ENCODE measurements at places on chromosomes 12 and 14. TPM values are rescaled to one million over a fixed set of nuclear protein-coding genes. Genes with fewer than 3 reads are reported as not detected.
A peak's percentile ranks its signal among the peaks of the same experiment; 100 is the strongest.

PTGER2 gene
- 1.3 TPM for total RNA-seq

YARS2 gene
- total RNA-seq = 67.1 TPM

NANOG gene
- 134 TPM for total RNA-seq

GRCh38 chr12:124284368-124284767 lies 10.5 kb upstream of the RFLNA start:
- DNase-seq = no peak

DNA sequence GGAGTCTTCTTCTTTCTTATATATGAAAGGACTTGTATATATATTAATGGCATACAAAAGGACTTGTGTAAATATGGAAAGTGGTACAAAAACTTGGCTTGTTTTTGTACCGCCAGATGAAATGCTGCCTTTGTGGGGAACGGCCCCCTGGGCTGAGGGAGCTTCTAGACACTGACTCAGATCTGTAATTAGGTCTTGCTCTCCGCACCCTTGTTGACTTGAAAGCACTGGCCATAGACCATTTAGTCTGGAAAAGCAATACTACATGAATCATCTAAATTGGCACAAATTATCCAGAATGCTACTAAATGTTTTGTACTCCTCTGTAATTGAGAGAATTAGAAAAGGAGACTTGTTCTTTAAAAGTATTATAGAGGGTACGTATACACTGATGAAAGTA lies 399.9 kb upstream of the RGS6 start:
- no peak for DNase-seq

GRCh38 chr12:64103825-64104740 lies 118.0 kb downstream of the KICS2 start:
- no peak for DNase-seq

DNA sequence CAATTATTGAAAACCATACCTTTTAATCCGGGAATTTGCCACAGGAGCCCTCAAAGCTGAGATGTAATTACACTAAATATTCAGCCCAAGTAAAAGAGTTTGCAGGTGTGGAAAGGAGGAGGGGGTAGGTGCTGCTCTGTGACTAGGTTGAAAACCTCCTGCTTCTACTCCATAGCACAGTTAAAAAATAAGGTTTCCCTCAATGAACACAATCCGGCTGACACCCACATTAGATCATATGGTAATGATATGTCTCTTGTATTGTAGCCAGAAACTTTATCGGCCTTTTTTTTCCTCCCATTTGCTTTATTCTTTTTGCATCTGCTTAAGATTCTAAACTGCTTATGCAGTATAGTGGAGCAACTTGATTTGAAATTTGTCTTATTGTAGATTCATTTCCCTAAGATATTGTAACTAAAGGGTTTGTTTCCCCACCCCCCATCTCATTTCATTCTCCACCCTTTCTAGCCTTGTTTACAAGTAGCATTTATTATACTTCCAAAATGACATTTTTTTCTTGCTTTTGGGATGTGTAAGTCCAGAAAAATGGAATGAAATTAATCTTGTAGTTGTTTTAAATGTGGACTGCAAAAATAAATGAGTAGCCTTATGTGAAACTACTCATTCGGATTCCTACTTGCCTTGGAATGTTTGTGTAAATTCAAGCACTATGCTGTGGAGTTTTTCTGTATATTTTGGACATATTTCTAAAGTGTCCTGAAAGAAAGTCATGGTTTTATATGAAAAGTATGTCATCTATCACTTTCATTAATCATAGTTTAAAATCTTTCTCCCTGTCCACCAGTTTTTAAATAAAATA lies at the start of gene DCN:
Gene DCN (minus strand): TSS at position 182 of the 820 bp plus-strand sequence. CDS start 4,265 bp downstream, outside the sequence.
- no peak for DNase-seq

- DNase-seq = peak; percentile 30
These were observed 473.0 kb downstream of the PCNX1 start for GRCh38 chr14:71380271-71380670.

GRCh38 chr12:123034865-123035264 lies 54.4 kb downstream of the ARL6IP4 start:
- no peak for DNase-seq

DNA sequence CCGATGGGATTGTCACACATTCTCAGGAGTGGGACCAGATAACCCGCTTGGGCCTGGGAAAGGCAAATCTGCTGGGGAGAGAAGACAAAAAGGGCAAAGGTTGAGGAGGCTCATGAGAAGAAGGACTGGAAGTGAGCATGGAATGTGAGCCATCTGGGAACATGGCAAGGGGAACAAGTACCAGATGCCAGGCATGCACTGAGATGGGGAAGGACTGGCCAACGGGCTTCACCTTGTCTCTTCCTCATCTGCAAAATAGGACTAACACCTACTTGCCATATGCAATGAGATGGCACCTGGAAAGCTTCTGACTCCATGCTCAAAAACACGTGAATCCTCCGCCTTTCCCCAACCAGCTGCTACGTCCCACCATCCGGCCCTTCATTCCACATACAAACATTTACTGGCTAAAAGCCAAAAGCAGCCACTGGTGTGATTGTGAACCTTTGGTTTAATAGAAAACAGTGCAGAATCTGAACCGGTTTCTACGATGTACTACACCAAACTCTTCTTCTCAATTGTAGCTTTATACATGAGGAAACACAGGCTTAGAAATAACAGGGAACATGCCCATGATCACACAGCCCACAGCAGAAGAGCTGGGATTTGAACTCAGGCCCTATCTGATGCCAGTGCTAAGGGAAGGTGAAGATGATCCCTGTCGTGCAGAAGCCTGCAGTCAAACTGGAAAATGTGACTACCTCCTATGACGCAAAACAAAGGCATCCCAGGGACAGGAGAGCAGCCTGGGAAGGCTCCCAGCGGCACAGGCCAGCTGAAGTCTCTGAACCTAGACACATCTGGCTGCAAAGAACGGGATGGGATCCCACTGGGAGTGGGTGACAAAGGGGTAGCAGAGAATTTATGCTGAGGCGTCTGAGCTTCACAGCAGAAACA lies 112.1 kb downstream of the TTC7B start:
- DNase-seq = no peak

DNA sequence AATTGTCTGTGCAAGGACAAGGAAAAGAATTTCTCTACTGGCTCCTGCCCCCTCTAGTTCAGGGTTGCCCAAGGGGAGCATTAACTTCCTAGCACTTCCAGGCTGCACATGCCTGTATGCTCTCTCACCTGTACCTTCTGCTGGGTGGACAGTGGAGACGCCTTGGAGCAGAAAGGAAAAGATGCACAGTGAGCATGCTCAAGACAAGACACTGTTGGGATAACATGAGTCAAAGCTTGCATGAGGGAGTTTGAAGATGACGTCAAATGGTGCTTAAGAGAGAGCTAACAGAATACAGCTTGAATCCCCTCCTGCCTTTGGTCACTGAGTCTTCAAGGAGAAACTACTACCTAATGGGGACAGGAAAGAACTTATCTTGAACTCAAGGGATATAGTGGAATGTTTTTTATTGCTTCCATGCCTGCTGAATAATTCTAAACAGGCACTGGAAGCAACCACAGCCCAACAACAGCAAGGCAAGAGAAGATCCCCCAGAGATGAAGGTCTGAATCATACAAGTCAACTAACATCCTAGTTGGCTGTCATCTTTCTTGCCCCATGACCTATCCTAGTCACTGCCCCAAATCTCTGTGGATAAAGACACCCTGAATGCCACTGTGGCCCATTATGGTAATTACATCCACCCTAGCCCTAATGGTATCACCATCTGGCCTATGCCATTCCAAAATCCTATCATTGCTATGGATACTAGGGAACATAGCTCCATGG lies 23.5 kb downstream of the RPS6KA5 start:
- no peak for DNase-seq

DNA sequence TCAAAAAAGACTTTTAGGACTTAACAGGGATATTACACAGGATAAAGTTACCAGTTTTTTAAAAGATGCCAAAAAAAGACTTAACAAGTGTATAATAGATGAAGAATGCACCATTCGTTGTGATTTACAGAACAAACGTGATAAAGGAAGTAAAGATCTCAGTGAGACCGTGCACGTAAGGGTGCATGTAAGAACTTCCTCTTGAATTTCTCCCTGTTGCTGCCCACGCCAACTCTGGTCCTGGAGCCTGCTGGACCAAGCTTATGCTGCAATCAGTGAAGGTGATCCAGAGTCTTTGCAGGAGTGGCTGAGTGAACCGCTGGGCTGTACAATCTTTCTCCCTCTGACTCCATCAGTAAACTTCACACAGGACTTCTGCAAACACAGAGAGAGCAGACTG lies 593.7 kb downstream of the TMEM121 start:
- no peak for DNase-seq

DNA sequence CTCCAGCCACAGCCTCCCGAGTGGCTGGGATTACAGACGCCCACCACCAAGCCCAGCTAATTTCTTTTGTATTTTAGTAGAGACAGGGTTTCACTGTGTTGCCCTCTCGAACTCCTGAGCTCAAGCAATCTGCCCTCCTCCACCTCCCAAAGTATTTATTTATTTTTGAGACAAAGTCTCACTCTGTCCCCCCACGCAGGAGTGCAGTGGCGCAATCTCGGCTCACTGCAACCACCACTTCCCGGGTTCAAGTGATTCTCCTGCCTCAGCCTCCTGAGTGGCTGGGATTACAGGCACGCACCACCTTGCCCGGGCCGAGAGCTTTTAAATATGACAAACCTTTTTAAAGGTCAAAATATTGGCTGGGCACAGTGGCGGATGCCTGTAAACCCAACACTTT lies 14.6 kb downstream of the NUMB start:
- no peak for DNase-seq

DNA sequence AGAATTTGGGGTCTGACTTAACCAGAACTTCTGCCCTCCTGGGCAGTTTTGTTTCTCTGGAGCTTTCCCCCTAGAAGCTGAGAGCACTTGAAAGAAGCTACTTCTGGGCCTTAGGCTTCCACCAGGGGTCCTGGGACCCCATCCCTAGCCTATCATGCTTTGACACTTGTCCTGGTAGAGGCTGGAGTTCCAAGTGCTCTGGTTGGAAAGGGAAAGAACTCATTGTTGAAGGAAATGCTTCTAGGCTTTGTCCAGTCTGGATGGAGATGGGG lies 1.4 kb upstream of the COL2A1 start:
- no peak for DNase-seq

DNA sequence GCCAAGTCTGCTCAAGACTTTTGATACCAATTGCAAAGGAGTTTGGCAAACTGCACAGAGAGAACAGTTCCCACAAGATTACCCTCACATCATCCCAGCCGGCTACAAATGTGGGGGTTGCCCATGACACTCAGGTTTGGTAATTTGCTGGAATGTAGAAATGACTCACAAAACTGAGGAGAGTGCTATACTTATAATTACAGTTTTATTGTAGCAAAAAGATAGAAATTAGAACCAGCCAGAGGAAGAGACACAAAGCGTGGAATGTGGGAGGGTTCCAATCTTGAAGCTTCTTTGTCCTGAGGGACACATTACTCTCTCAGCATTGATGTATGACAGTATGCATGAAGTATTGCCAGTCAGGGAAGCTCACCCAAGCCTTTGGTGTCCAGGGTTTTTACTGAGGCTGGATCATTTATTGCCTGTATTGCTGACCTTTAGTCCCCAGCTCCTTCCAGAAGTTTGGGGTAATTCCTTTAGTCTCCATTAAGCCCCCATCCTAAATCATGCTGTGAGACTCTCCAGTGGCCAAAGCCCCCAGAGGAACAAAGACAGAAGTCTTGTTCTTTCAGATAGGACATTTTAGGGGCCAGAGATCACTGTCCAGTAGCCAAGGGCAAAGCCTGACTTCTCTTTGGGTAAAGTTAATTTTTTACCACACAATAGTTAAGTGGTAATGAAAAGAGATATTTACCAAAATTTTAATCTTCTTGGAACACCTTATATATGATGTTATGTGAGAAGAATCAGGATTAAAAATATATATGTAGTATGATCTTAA lies 9.9 kb downstream of the TBK1 start:
- DNase-seq = no peak

GRCh38 chr14:22388669-22389595 lies 200.1 kb downstream of the DAD1 start:
- DNase-seq = no peak

DNA sequence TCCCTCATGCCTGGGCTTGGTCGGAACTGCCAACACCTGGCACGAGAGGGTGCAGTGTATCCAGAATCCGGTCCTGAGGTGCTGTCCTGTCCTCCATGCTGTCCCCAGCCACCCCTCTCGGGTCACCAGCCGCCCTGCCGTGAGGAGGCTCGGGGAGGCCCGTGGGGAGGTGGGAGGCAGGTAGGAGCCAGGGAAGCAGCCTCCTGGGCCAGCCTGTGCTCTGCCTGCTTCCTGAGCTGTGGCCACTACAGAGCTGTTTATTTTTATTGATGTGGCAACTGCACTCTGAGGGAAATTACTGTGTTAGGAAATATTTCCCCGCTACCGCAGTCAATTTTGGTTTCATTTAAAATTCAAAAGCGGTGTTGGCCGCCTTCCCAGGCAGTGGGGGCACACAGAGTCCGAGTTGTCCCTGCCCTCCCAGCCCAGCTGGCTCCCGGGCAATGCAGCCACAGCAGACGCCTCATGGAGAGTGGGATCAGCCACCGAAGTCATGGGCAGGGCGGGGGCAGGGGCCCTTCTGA lies 18.3 kb downstream of the NOC4L start:
- DNase-seq = no peak

- no peak for DNase-seq
These were observed 11.6 kb downstream of the KRT7 start for GRCh38 chr12:52244615-52244994.

- no peak for DNase-seq
These were observed 198.9 kb upstream of the RGS6 start for GRCh38 chr14:71733210-71733883.

Measured in GM23338 (cell line).